Fibroblast of skin of right quadriceps (primary cell): ENCODE measurements at places on chromosomes 3 and 15.

DNA sequence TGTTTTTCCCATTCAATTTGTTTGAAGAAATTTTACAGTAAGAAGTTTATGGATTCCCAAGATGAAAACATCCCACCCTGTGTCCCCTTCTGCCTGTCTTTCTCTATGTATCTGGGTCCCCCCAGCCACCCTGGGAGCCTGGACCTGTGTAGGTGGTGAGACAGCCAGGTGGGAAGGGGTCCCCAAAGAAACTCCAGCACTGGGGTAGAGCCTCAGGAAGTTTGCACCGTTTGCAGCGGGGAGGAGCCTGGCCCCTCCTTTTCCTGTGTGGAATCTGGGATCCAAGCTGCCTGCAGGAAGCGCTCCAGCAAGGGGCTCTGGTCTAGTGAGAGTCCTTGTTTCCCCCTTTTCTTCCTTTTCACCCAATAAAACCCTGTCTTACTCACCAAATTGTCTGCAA lies 49.4 kb upstream of the ITGA11 start:
- DNase-seq: no peak

DNA sequence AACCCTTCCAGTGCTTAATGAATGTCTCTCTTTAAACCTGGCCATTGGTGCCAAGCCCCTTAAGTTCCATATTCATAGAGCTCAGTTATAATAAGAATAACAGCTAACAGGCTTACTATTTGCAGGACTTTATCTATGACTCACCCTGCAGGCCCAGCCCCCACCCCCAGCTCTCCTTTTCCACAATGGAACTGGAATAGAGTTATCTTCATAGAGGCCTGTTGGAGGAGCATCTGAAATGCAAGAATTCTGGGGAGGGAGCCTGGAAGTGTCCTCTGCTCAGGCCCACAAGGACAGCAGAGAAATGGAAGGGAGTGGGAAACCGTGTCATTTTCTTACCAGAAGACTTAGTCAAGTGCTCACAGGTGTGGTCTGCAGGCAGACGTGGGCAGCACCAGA lies 52.8 kb downstream of the SEMA5B start:
- peak; percentile 63 for DNase-seq

DNA sequence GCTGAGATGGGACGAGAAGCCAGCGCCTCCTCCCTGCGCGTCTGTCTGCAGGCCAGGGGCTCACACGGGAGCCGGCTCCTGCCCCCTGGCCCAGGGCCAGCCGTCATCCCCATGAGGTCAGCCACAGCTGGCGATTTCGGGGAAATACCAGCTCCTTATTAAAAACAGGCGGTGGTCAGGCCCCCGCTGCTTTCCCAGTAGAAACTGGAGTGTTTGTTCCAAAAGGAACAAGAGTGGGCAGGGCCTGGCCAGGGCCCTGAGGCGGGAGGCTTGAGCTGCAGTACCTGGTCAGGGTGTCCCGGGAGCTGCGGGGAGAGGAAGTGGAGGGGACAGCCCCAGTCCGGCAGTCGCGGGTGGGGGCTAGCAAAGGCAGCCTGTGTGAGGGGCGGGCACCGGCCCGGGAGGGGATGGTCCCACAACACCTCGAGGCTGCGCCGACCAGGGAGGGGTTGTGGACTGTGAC lies 17.8 kb downstream of the MYL3 start:
- peak; percentile 86 for DNase-seq

- DNase-seq: no peak
Measured at GRCh38 chr3:155491696-155492095, 198.2 kb upstream of the STRIT1 start.

DNA sequence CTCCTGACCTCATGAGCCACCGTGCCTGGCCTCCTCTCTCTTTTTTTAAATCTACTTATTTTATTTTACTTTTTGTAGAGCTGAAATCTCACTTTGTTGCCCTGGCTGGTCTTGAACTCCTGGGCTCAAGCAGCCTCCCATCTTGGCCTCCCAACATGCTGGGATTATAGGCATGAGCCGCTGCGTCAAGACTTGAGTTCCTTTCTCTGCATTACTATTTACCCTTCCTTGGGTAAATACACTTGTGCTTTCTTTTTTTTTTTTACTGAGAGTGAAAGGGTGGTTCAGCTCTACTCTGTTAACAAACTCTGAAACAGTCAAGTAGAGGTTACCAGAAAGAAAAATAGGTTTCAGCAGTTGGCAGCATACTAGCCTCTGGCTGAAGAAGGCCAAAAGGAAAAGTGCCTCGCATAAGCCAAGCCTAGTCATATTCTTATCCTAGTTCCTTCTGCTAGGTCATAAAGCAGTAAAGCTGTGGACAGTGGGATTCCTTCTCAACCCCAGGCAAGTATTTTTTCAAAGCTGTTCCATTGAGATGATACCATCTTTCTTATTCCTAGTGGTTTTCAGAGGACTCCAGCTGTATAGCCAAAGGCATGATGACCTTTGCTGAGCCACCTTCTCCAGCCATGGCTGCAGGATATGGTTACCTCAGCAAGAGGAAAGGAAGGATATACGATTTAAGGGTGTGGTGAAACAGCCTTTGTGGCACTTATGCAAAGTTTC lies 135.1 kb downstream of the RBPMS2 start:
- no peak for DNase-seq

DNA sequence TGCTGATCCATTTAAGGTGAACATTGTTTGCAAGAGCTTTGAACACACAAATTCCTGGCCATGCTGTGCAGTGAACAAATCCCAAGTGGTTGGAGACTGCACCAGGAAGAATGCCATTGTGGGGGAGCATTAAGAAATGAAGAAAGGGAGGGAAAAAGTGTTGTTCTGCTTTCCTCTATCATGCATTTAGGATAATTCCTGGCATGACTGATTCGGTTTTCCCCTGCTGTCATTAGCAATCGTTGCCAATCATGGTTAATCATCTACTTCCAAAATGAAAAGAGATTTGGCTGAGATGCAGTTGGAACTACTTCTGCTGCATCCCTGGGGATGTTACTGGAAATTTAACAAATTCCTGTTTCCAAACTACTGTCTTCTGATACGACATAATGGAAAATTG lies 73.7 kb upstream of the ZPLD1 start:
- no peak for DNase-seq

GRCh38 chr3:52317208-52318000 lies 1.3 kb downstream of the DNAH1 start:
- DNase-seq: peak; percentile 26

GRCh38 chr3:60289341-60290121 lies 961.7 kb downstream of the FHIT start:
- peak; percentile 75 for DNase-seq

- no peak for DNase-seq
Measured at GRCh38 chr15:38252481-38253350, at the start of gene SPRED1. Gene SPRED1, plus strand, starts transcription at chr15:38252836. Its CDS starts 350 bp downstream, at chr15:38253186.

- no peak for DNase-seq
Measured at GRCh38 chr3:187102073-187102634, 37.1 kb downstream of the RPL39L start.

DNA sequence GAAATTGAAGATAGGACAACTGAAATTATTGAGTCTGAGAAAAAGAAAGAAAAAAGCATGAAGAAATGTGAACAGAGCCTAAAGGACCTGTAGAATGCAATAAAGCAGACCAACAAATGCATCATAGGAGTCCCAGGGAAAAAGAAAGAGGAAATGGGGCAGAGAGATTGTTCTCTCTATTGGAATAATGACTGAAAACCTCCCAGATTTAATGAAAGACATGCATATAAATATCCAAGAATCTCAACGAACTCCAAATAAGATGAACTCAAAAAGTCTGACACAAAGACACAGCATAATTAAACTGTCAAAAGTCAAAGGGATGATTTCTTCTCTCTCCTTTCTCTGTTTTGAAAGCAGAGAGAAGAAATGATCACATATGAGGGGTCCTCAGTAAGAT lies 124.7 kb downstream of the MEX3B start:
- no peak for DNase-seq

- no peak for DNase-seq
Measured at GRCh38 chr3:127679534-127680145, 6.9 kb downstream of the ABTB1 start.

GRCh38 chr3:71309342-71309741 lies 274.2 kb downstream of the FOXP1 start:
- peak; percentile 15 for DNase-seq

GRCh38 chr15:74123131-74123429 lies 7.3 kb upstream of the ISLR2 start:
- DNase-seq: no peak

- no peak for DNase-seq
Measured at GRCh38 chr3:192260116-192261010, 467.0 kb downstream of the FGF12 start.

DNA sequence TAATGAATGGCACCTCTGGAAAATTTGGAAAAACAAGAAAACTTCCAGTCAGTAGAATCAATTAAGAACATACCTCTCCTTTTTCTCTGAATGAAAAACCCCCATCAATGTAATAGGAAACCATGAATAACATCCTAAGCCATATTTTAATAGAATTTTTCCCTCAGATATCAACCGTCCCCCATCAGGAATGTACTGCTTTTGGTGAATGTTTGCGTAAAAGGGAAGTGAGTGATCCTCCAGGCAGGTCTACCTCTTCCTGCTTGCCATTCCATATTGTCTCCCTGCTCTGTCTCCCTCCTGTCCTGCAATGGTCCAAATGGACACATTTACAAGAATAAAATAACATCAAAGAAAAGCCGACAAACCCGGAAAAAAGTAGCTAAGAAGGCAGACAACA lies 30.8 kb downstream of the LAMP3 start:
- DNase-seq: peak; percentile 61

GRCh38 chr3:49022688-49023171 lies 809 bp downstream of the NDUFAF3 start:
- no peak for DNase-seq

GRCh38 chr15:41494190-41494921 lies 682 bp downstream of the ITPKA start:
- no peak for DNase-seq

- DNase-seq: peak; percentile 28
Measured at GRCh38 chr3:182793663-182794454, 555 bp downstream of the ATP11B start.

- DNase-seq: no peak
Measured at GRCh38 chr3:126454437-126455198, 21.1 kb downstream of the ZXDC start.

DNA sequence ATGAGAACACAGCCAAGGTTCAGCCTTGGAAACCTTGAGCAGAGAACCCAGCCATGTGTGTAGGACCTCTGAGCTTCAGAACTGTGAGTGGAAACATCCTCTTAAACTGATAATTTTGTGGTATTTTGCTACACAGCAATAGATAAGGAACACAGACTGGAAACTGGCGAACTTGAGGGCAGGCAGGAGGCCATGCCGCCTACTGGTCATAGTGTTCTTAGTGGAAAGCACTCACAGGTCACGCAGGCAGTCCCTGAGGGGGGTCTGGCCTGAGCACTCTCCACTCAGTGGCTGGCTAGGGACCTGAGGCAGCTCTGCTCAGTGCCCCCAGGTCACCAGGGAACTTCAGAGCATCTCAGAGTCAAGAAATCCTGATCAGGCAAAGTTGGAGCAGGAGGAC lies 9.7 kb upstream of the XIRP1 start:
- no peak for DNase-seq

DNA sequence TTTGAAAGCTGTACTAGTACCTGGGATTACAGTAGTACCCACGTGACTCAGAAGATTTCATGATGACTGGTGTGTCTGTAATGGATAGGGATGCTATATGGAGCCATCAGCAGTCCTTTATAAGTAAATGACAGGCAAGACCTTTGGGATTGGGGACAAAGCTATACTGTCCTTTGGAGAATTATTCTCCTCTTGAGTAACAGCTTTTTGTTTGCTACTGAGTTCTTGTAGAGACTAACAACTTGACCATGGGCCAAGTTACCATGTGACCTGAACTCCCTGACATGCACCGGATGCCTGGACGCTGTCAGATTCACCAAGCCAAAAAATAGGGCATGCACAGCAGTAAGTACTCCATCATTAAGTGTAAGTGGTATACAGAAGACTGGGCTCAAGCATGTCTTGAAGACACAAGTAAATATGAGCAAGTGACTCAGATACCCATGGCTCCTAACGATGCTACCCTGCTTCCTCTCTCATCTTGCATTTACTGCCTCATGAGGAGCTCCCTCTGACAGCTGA lies 12.9 kb downstream of the SEC11A start:
- no peak for DNase-seq

DNA sequence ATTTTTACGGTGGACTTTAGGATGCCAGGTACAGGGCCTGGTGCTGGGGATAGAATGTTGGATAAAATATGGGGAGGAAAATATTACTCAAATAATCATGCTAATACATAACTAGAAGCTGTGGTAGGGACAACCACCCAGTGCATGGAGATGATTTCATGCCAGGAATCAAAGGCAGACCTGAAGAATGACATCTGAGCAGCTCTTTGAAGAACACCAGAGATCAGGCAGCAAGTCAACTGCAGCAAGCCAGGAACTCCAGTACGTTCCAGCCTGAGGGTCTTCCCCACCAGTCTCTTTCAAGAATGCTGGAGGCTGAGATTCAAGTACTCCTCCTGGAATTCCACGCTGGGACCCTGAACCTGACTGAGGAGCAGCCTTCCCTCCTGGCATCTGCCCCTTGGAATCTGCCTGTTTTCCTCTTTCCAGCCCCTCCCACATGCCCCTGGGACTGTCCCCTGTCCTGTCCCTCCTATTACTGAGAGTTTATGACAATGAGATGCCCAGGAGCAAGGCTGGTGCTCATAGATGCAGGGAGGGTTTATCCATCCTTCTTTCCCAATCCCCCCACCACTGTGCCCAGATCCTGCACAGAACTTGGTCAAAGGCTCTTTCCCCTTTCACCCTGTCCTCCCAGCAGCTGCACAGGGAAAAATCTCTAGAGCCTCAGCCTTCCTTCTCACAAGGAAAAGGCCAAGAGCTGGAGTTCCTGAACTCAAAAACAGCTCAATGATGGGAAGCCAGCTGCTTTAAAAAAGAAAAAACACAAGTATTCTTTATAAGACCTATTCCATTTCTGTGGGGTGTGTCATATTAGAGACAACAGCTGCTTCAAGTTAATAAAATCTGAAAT lies 68.0 kb downstream of the PDZRN3 start:
- DNase-seq: peak; percentile 50

DNA sequence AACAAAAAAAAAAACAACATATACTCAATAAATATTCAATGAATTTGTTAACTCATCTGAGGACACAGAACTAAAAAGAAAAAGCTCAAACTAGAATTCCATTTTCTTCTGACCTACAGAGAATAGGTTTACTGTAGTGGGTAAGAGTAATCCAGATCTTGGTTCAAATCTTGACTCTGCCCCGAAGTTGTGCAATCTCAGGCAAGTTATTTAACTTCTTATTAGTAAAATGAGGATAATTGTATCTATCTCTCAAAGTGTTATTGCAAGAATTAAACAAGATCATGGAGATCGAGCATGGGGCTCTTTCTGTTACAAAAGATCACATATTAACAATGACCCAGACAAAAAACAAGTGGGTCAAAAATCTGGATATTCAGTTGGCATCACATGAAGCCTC lies 41.1 kb upstream of the OXTR start:
- no peak for DNase-seq

DNA sequence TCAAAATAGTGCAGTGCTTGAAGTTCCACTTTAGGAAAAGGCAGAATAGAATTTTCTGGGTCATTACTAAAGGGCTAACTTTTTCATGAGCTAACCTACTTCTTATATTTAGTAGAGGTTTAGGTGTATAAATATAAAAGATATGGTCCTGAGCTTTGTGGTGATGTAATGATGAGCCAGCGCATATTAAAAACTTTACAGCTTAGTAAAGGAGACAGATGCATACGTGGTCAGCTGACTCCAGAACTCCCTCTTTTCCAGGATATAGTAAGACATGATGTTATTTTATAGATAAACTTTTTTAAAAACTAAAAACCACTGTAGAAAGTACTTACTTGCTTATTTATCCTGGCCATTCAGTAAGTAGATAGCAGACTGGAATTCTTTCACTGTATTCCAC lies 895.0 kb downstream of the CADM2 start:
- DNase-seq: no peak
